ENCODE measurements at places on chromosomes 12 and 14.

DNA sequence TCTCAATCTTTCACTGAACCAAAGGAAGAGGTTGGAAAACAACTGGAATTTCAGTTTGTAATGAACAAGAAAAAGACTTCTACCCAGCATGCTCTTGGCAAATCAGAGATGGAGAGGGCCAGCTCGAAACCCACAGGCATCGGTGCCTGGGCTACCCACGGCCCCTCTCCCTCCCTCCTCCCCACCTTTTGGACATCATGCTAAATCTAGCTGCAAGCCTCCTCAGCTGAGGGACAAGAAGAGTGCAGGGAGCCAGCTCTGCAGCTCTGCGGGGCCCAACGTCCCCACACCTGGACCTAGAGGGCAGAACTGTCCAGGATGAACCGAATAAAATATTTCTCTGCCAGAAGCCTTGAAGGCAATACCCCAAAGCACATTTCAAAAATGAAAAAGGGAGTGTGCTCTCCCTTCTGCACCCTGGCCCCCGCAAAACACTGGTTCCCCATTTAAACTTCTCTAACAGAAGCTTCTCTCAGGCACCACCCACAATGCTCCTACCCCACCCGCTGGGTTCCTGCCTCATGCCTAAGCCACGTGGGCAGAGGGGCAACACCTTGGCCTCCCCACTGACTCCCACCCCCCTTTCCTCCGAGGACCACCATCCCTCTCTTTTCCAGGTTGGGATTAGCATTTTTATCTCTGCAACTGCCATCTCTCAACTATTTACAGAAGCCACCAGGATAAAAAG, 8.2 kb downstream of the CAMKK2 start:
- no peak for DNase-seq

- no peak for DNase-seq
Observed at GRCh38 chr12:4802841-4803240, 82.6 kb downstream of the GALNT8 start.

DNA sequence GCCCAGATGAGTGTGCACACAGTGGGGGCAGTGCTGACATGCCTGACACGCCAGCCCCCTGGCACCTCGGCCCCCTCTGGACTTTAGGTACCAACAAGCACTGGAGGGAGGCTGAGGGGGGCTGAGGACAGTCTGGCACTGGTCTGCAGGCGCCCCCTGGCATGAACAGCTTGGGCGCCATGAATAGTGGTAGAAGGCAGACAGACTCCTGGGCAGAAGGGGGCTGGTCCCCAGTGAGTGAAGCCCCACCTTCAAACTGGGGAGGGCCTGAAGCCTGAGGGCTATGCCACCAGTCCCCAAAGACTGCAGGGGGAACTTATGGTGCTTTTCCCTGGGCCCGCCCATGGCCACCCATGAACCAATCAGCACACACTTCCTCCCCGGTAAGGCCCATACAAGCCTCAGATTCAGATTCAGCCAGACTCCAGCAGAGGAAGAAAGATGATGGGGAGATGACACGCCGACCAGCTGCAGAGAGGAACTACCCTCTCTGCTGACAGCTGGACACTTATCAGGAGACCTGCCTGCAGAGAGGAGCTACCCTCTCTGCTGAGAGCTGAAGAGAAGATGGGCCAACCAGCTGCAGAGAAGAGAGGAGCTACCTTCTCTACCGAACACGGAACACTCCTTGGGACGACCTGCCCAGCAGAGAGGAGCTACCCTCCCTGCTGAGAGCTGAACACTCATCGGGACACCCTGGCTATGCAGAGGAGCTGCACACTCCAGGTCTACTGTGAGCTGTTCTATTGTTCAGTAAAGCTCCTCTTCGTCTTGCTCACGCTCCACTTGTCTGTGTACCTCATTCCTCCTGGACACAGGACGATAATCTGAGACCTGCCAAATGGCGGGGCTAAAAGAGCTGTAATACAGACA, 324.5 kb downstream of the PCNX1 start:
- no peak for DNase-seq

- DNase-seq = no peak
Observed at GRCh38 chr12:10466311-10466710, 13.1 kb upstream of the KLRC1 start.

DNA sequence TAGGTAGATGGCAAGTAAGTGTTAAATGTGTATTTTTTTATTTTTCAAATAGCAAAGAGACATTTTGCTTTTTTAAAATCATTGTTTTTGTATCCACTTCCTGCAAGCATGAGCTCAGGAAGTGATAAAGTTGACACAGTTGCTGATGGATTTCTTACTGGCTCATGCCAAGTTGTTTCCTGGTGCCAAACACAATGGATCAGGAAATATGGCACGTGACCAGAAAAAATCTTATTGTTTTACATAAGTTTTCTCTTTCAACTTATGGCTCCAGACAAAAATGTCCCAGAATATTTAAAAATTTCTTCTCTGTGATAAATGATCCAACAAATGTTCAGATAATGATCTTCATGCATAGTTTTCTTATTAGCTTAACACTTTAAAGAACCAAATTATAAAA, 1279.1 kb upstream of the FLRT2 start:
- no peak for DNase-seq

GRCh38 chr12:68508576-68508975, 102.1 kb upstream of the RAP1B start:
- DNase-seq = no peak

DNA sequence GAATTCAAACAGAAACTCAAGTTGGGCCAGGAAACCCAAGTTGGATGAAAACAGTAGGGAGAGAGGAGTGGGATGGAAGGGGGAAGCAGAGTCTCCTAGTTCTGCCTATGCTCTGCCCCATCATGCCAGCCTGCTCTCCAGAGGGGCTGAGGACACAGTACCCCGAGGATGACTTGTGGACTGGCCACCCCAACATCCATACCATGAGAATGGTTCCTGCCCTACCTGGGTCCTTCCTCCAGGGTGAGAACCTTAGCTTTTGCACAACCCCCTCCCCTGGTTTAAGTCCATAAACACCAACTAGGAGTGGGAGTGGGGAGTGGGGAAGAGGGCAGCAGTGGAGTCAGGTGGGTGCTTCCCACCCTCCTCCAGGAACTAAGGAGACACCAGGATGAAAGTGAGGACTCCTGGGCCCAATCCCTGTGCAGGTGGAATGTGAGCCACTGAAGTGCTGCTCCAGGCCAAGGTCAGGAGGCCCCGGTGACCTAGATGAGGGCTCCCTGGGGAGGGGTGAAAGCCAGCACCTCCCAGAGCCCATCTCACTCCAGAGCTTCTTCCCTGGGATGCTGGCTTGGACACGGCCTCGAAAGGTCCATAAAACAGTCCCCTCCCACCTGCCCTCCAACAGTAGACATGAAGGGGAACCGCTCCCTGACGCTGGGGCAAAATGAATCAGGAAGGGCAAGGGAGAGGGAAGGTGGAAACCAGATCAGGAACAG, 6.6 kb downstream of the ZNF385A start:
- no peak for DNase-seq

- DNase-seq = no peak
Observed at GRCh38 chr14:88804035-88804434, 11.3 kb upstream of the EML5 start.

GRCh38 chr12:85794531-85794930, 41.7 kb downstream of the RASSF9 start:
- DNase-seq = no peak

- no peak for DNase-seq
Observed at GRCh38 chr12:2068653-2069052, 15.9 kb downstream of the CACNA1C start.

GRCh38 chr12:1533602-1534304, 60.6 kb downstream of the FBXL14 start:
- DNase-seq = peak; percentile 16

Data from CD8-positive, alpha-beta T cell (primary cell).